ENCODE measurements at places on chromosomes 2 and 18.

DNA sequence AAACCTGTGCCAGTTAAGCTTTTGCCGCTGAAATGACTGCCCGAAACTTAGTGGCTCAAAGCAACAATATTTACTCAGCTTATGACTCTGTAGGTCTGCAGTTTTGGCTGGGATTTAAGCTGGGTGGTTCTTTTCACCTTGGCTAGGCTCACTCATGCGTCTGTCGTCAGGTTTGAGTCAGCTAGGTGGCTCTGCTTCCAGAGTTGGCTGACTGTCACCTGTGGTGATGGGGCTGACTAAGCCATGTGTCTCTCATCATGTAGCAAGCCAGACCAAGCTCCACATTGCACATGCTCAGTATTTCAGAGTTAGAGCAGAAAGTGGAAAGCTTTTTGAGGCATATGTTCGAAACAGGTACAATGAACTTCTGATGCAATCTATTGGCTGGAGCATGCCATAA is 354.8 kb downstream of the MEIS1 start:
- no peak for DNase-seq

- no peak for DNase-seq
Measured at GRCh38 chr2:197674591-197674990, 796 bp downstream of the RFTN2 start.

- DNase-seq: no peak
Measured at GRCh38 chr2:143230506-143231253, 101.5 kb downstream of the ARHGAP15 start.

DNA sequence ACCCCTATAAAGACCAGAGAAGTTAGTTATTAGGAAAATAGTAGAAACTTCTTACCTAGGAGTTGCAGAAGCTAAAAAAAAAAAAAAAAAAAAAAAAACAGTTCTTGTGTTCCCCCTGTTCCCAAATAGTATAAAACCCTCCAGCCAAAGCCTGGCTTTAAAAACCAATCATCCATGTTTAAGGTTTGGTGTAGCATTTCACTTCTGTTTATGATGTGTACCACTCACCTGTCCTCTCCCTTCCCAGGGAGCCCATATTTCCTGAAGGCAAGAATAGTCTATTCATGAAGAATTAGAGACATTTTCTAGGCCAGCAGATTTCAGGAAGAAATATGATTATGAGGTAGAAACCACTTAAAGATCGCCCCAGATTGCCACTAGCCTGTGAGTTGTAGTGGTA is 273.6 kb downstream of the SETBP1 start:
- DNase-seq: no peak

DNA sequence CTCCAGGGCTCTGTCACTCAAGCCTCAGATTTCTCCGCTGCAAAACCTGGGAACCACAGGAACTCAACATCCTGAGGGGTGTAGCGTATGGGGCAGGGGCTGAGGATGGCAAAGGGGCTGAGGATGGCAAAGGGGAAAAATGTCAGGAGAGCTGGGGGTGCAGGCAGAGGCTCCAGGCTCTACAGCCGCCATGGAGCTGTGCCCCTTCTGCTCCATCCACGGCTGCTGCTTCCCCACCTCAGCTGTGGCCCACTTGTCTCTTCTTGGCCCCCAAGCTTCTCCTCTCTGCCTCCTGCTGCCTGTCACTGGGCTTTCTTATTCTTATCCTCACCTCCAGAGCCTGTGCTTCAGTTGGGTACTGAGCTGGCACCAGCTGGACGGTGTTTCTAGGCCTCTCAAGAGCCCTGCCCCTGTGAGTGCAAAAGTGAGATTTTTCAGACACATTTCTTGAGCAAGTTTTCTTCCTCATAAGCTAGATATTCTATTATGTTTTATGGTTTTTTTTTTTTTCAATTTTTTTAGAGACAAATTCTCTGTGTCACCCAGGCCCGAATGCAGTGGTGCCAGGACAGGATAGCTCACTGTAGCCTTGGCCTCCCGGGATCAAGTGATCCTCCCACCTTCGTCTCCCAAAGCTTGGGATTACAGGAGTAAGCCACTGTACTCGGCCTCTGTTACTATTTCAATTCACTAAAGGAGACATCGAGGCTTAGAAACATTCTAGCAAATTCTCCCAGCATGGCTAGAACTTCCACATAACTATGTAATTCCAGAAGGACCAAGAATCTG is 49.0 kb downstream of the MARCO start:
- DNase-seq: no peak

DNA sequence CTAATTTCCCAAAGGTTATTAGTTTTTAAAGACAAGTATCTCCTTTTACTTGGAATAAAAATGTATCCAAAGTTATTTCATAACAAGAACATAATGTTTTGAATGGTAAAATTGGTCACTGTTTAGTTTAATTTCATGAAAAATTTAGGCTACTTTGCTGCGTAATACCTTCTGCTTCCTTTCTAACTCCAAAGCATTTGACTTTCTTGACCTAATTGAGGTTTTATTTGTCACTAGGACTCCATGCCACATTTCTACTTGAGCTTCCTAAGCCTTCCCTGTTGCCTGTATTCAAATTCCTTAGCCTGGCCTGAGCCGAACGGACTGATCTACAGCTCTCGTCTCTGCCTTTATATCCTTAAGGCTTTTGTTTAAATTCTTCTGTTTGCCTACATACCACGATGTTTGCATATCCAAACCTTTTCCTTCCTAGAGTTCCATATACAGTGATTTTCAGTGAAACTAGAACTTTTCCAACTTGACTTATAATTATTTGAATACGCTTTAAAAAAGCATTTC is 25.1 kb downstream of the ARMC9 start:
- no peak for DNase-seq

DNA sequence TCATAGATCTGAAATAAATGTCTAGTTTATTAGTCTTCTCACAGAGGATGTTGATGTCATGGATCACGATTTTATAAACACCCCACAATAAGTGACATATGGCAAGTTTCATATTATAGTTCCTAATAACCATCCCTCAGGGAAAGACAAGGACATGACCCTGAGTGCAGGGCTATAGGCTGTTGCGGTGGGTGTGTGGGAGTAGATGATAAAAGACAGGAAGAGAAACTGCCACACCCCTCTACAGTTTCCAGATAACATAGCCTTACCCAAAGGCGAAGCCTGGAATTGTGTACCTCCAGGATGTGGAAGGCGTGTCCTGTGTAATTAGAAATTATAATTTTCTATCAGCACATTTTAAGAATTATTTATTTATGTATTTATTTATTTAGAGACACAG is 2.4 kb upstream of the NEDD4L start:
- DNase-seq: no peak

DNA sequence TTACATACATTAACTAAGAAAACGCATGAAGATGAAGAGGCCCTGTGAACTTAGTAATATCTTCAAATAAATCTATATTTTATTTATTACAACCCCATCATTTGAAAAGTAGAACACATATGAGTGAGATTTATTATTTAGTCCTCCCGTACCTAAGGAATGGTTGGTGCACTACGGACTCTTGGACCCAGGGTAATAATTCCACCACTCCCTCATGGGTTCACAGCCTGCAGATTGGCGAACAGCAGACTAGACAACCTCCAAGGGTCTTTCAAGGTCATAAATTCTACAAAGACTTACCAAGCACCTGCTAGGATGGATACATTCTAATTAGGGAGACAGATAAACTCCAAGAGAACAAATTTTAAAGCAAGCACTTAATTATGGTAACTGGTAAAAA is 51.6 kb downstream of the GALNT14 start:
- no peak for DNase-seq

- DNase-seq: no peak
Measured at GRCh38 chr18:12928641-12929040, 19.2 kb upstream of the SEH1L start.

DNA sequence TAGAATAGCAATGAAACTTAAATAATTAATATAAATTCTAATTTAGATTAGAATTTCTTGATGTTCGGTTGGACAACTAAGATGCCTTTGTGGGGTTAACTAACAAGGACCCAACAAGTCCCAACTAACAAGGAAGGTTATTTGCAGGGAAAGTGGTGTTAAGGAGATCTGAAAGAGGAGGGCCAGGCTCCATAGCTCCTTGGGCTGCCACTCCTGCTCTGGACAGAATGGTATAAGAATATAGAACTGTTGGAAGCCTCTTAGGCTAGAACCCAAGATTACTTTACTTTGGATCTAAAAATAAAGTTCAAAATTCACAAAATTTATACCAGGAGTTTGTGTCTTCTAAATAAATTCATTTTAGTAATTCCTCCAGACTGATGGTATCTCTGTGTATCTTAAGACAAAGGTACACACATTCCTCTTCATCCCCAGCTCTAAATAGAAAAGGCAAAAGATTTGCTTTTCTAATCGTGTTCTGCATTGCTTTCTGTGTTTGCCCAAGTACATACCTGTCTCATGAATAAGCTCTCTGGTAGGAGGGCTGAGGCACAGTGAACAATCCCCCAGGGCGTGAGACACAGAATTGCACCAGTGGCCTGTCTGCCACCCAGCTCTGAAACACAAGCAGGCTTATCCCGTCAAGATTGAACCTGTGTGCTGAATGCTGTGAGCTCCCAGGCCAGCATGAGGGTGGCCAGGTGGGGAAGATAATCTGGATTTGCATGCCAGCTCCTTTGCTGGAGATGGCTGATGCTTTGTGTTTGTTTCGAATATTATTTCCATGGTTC is 176.0 kb downstream of the ACKR3 start:
- DNase-seq: no peak

- DNase-seq: no peak
Measured at GRCh38 chr2:118672571-118673158, 174.8 kb downstream of the EN1 start.

DNA sequence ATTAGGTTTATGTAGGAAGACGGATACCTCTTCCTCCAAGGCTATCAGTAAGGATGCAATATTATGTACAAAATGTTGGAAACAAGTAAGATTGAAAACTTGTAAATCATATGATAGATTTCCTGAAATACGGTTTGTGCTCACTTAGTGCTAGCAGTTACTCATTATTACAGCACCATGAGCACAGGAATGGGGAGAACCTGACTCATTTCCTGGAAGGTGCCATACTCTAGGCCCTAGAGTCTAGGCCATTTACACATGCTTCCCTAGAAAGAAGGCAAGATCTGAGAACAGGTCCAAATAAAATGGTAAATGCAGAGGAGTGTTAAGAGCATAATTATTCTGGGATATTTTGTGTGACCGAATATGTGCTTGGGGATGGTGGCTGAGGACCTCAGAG is 467.7 kb upstream of the CELF4 start:
- no peak for DNase-seq

DNA sequence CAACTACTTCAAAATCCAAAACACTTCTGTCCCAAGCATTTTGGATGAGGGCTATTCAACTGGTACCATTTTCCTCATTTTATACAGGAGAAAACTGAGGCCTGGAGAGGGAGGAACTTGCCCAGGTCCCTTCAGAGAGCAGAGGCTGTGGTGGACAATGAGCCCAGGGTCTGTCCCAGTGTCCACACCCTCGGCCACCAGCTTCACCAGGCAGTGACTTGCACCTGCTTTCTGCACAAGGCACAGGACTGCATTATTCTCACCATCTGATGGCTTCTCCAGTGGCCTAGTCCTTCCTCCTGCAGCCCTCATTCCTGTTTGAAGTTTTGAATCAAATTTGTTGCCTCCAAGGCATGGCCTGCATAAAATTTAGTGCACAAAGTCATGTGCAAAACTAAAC is 53.3 kb downstream of the RNF144A start:
- DNase-seq: no peak

GRCh38 chr18:58208207-58208932 is 164.3 kb downstream of the NEDD4L start:
- DNase-seq: no peak

- DNase-seq: no peak
Measured at GRCh38 chr18:76524900-76525698, 30.1 kb upstream of the ZNF516 start.

DNA sequence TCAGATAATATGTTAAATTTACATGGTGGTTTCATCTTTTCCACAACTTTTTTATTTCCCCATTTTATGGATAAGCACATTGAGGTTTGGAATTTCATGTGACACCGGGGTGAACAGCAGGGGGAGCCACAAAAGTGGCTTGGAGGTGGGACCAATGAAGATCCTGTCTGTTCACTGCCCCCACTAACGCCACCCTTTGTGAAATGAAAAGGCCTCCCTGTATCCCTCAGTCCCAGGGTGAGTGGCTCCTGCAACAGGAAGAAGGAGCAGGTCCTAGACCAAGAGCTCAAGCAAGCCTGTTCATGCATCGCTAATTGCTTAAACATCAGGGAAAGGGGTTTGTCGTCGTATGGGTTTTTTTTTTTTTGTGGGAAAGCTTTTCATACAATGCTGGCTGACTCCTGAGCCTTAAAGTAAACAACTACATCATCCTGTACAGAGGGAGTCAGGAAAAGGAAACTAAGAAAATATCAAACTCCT is 267.8 kb upstream of the EPAS1 start:
- DNase-seq: no peak

Measured in stimulated activated CD8-positive, alpha-beta memory T cell treated with anti-CD3 and anti-CD28 coated beads, Interleukin-4, amount 100 ng/mL, for 4 hours (primary cell).